Panc1 (cell line): ENCODE measurements at places on chromosomes 7 and 10.

DNA sequence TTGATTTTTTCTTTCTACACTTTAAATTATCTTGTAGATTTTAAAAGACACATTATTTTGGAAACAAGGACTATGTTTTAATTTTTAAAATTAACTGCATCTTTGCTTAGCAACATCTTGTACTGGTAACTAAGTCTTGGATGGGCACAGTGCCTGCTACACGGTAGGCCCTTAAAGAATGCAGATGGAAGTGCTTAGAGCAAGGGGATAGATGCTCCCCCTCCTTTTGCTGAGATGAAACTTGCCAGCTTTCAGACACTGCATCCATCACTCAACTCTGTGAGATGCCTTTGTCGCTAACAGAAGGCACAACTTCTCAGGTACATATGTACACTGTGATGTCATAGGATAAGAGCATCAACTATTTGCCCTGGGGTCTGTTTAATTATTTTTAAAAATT lies 103.9 kb downstream of the LRRC18 start:
- DNase-seq: no peak

GRCh38 chr7:69182596-69183467 lies 415.4 kb upstream of the AUTS2 start:
- DNase-seq: no peak

GRCh38 chr7:4973728-4974198 lies 14.8 kb upstream of the MMD2 start:
- peak; percentile 74 for DNase-seq

DNA sequence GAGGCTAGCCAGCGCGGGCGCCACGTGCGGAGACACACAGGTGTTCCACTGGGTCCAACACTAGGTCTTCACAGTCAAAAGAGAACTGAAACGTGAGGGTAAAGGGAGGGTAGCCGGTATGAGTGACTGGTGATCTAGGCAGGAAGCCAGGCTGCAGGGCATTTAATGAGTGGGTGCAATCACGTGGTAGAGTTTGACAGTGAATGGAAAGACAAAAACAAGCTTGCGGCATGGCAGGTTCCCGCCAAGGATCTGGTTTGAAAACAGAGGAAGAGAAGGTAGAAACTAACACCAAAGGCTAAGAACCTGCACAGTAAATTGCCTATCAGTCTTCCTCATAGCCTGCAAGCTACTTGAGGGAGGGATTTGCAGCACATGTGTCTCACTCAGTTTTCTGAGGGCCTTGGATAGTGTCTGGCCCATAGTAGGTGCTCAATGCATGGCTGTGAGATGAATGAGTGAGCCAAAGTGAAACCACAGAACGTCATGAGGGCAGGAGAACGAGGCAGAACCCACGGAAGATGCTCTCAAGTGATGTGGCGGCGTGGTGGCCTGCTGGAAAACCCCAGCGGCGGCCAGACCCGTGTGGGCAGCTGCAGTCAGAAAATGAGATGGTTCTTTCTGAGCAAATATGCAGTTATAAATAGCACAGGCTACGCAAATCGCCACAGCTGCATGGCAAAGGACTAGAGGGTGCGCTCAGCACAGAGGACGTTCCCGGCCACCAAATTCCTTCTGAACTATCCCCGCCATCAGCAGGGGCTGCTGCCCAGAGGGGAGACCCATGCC lies 183.6 kb upstream of the NFE2L3 start:
- DNase-seq: no peak
